Effector memory CD8-positive, alpha-beta T cell (primary cell): ENCODE measurements at places on chromosomes 6 and 20.

DNA sequence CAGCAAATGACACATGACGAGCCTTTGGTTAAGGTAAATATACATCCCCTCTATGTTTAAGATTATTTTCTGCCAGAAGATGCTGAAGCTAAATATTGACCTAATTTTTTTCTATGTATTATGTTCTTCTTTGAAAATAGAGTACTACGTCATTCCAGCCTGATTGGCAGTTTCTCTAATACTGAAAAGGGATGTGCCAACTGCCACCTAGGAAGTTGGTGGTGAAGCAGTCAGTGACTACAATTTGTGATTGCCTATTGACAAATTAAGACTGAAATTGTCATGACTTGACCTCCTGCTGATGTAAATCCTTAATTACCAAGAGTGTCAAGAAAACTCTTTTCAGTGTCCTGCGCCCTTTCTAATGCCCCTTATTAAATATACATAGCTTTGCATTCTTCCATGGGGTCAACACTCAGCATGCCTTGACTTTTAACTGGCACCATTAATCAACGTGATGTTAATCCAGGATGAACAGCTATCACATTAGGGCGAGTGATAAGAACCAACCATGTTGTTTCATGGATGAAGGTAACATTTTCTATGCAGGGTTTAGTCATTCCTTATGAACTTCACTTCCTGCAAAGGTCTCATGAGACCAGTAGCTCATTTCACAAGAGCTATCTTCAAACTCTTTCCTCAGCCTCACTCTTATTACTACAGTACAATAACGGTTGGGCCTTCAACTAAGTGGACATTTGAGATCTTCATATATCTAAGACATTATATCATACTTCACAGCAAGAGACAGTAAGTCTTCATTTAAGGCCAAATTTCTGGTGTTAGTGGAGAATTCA, 22.5 kb upstream of the SGK1 start:
- DNase-seq: no peak

GRCh38 chr6:137115658-137116057, 57.8 kb downstream of the IL22RA2 start:
- DNase-seq: no peak

- no peak for DNase-seq
Measured at GRCh38 chr6:15573384-15573783, 89.4 kb downstream of the DTNBP1 start.

DNA sequence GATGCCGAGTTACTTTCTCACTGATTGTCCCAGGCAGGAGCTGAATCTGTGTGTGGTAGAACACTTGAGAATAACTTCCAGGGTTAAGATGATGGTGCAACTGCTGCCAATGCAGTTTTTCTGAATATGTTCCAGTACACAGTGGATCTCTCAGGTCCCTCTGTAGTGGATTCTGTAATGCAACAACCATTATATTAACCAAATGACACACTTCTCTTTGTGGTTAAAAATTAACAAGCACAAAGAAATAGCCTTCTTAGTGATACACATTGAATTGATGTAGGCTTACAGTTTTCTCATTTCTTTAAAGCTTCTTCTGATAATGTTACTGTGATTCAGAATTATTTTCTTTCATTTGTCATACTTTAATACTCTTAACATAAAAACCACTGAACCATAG, 383.8 kb downstream of the ADGRB3 start:
- DNase-seq: no peak
